Activated CD4-positive, alpha-beta T cell treated with anti-CD3 and anti-CD28 coated beads, Interleukin-2, amount 50 U/mL, for 24 hours (primary cell): ENCODE measurements at places on chromosomes 1 and 21.

GRCh38 chr1:115323366-115324004 lies 14.6 kb downstream of the NGF start:
- no peak for DNase-seq

GRCh38 chr1:107620753-107621152 lies 344.2 kb downstream of the VAV3 start:
- DNase-seq: no peak

GRCh38 chr1:5913078-5913845 lies 79.0 kb downstream of the NPHP4 start:
- no peak for DNase-seq

DNA sequence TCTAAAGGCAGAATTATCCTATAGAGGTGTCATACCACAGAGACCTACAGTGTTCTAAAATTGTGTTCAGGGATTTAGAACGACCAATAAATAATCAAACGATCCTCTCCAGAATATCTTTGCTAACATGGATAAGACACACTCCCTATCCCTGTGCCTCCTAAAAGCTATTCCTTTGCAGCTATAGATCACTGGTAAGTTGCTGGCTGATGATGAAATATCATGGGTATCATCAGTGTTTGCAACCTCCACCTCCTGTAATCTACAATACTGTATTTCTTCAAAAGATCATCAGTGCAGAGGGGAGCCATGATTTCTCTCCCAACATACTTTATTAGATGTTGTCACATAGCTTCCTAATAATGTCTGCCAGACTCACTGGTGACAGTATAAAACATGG lies 201.9 kb downstream of the NTNG1 start:
- DNase-seq: no peak

GRCh38 chr1:201925301-201925567 lies 21.1 kb downstream of the LMOD1 start:
- no peak for DNase-seq

DNA sequence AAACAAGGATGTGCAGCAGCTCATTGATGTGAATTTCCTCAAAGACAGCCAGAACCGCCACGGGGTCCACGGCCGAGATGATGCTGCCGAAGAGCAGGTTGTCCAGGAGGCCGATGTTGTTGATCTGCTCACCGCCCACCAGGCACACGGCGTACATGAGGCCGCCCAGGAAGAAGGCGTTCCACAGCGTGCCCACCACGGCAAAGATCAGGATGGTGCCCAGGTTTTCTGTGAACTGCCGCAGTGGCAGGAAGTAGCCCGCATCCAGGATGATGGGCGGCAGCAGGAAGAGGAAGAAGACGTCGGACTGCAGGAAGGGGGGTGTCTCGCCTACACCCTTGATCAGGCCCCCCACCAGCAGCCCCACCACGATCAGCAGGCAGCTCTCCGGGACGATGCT lies 41.1 kb downstream of the SLC9A1 start:
- no peak for DNase-seq

GRCh38 chr1:80367058-80367457 lies 1360.5 kb upstream of the ADGRL4 start:
- no peak for DNase-seq

GRCh38 chr1:29655945-29656850 lies 419.9 kb downstream of the PTPRU start:
- no peak for DNase-seq

DNA sequence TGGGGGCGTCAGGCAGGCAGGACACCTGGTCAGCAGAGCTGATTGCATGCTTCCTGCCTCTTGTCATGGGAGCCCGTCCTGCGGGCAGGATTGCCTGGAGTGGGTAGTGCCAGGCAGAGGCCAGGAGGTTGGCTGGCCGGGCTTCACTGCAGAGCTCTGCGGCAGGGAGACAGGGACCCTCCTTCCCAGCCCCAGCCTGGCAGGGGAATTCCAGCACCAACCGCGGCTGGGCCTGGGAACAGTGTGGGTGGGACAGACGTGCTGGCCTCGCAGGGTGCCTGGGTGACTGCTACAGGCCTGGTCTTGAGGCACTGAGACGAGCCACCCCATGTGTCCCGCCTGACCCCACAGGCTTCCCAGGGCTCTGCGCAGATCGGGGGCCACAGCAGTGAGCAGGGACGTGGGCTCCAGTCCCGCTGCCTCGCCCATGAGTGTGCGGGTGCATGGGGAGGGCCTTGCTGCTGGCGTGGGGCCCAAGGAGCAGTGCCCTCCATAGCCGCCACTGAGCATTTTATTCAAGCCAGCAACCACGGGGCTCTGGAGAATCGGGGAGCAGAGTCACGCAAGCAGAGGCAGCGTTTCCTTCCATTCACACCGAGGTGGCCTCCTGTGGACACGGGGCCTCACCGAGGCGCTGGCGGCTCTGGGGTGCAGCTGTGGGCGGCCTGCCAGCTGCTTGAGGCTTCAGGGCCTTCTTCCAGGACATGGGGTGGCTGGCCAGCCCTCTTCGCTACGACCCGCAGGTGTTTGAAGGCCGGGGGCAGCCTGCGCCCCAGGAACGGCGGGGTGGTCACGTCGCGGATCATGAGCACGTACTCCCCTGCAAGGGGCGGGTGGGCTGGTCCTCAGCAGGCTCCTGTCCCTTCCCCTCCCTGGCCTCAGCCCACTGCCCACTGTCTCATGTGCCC lies 70.3 kb downstream of the MORN1 start:
- DNase-seq: no peak

DNA sequence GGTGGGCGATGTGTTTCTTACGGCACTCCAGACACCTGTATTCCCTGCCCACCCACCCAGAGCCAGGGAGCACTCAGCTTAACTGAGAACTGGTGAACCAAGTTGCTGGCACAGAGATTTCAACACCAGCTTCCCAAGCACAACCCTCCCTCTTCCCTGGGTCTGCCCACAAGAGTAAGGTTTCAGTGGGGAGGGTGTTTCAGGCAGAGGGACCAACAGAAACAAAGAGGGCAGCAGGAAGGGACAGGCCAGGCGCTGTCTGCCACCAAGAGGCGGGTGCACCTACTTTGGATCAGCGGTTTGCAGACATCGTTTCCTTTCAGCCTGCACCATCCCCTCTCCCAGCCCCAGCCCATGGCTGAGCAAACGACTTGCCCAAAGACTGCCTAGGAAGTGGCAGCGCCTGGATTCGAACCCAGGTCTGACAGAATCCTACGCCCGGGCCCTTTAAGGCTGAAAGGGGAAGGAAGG lies 21.9 kb upstream of the ALDH4A1 start:
- no peak for DNase-seq

- no peak for DNase-seq
These were observed 1.4 kb upstream of the TNFRSF1B start for GRCh38 chr1:12165342-12165741.

DNA sequence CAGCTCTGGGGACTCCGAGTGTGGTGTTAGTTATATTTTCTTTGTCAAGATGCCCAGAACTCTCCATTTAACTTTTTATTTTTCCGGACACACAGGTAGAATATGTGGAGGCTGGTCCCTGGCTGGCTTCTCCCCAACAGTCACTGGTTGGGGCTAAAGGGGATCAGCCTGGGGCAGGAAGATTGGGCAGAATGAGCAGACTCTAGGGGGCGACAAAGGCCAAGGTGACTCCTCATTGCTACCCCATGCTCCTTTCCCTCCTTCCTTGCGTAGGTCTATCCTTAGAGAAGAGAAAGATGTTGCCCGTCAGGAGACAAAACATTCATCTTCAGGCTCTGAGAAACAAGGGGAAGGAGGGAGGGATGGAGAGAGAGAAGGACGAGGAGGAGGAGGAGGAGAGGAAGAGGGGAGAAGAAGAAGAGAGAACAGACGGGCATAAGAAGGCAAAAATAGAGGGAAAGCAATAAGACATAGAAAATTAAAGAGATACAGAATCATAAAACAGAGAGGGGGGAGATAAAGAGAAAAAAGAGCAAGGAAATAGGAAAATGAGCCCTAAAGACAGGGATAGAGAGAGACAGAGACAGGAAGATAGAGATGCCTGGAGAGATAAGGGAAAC lies 89.9 kb downstream of the FOXD2 start:
- DNase-seq: no peak

- DNase-seq: no peak
These were observed 10.2 kb downstream of the SESN2 start for GRCh38 chr1:28269529-28269928.

GRCh38 chr21:46634427-46634826 lies 1.0 kb upstream of the PRMT2 start:
- DNase-seq: no peak

DNA sequence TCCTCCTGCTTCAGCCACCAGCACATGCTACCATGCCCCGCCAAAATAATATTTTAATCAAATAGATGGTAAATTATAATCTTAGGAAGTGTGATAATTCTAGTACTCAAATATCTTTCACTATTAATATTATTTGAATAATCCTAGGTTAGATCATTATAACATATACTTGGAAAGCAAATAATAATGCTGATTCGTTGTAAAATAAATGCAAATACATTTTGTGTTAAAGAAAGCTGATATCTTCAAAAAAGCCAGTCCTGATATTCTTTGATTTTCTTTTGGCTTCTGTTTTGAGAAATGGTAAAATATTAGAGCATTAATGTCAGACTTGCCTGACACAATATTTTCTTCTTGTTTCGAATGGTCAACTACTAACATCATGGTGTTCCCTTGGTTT lies 116.3 kb upstream of the ADAMTS5 start:
- DNase-seq: no peak

DNA sequence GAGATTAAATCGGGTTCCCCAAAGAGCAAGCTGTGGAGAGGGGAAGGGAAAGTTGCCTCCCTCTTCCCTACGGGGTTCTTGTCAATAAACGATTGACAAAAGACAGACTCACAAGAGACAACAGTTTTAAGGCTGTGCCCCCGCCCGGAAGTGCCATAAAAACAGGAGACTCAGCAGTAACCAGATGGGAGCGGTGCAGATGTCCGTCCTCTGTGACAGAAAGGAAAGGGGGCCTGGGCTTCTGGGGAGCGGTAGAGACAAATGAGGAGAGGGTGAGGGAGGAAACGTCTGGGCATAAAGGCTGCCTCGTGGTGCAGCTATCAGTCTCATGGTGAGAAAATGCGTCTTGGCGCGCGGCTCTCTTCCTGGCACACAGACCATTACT lies 5.9 kb downstream of the TP73 start:
- no peak for DNase-seq

DNA sequence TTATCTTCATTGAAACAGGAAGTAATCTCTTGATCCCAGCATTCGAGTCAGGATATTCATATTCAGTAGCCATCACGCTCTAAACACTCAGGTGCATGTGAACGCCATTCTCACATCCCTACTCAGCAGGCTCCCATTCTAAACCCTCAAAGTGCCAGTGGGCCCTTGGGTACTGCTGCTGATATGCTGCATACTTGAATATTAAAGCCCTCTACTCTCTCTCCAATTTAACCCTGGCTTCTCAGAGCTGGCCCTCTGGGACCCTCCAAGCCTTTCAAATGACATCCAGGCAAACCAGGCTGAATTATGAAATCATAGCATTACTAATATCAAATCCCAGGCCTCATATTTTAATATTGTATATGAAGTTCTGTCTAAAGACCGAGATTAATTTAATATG lies 468.2 kb downstream of the NUF2 start:
- DNase-seq: no peak

DNA sequence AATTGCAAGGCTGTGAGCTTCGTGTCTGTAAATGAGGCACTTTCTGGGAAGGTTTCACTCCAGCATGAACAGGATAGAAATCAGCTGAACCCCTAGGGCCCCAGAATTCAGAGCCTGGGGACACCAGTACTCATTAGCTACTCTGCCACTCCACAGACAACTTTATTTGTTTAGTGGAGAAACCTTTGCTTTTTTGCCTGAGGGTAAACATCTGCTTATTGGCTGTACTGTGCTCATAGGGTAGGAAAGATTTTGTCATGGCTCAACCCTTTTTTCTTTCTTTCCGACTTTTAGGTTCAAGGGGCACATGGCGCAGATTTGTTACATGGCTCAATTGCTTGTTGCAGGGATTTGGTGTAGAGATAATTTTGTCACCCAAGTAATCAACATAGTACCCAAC lies 138.4 kb upstream of the BACE2 start:
- DNase-seq: no peak

GRCh38 chr1:39692152-39693074 lies 1.2 kb upstream of the HPCAL4 start:
- DNase-seq: no peak

- DNase-seq: no peak
These were observed 14.2 kb downstream of the RHOC start for GRCh38 chr1:112692681-112693080.

GRCh38 chr1:170224469-170224868 lies 78.7 kb downstream of the NTMT2 start:
- no peak for DNase-seq

DNA sequence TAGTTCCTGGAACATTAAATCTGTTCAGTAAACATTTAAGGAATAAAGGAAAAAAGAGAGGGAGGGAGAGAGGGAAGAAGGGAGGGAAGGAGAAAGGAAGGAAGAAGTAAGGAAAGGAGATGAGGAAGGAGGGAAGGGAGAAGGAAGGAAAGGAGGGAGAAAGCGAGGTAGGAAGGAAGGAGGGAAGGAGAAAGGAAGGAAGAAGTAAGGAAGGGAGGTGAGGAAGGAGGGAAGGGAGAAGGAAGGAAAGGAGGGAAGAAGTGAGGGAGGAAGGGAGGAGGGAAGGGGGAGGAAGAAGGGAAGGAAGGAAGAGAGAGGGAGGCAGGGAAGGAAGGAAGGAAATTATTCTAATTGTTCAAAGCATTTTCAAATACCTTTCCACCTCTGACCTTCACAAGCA lies 77.2 kb upstream of the JUN start:
- DNase-seq: no peak

- DNase-seq: no peak
These were observed 1.4 kb upstream of the RBM15 start for GRCh38 chr1:110337704-110338308.

DNA sequence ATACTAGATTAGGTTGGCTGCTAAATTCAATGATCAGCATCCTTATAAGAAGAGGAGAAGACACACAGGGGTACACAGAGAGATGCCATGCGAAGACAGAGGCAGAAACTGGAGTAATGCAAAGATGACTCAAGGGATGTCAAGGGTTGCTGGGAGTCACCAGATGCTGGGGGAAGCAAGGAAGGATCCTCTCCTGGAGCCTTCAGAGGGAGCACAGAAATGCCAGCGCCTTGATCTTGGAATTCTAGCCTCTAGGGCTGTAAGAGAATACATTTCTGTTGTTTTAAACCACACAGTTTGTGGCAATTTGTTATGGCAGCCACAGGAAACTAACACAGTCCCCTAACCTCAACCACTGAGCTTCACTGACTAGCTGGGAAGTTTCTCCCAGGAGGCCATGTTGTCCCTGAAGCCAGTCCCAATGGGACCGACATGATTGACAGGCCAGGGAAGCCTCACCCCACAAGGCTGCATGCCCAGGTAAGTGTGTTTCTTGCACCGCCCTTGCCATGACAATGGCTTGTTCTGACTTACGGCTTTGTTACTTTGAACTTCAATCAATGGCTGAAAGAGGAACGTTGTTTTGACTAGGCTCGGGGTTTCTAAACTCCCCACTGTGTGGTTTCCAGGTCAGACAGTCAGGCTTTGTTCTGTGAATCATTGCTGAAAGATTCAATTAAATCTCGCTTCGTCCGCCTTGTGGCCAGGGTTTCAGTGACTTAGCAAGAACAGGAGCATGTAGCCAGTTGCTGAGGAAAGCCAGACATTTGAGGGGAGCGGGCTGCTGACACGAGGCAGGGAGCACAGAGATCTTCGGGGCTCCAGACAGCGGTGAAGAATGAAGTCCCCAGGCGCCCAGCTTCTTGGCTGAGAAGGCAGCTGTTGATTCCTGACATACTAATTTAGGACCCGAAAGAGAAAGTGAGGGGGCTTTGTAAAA lies 62.3 kb downstream of the RUNX1 start:
- DNase-seq: peak; percentile 78
